ENCODE measurements at places on chromosomes 7 and 10. TPM values are rescaled to one million over a fixed set of nuclear protein-coding genes. Genes with fewer than 3 reads are reported as not detected.
A peak's percentile ranks its signal among the peaks of the same experiment; 100 is the strongest.

The TAF6 gene
- total RNA-seq = 67.3 TPM

The WIPF3 gene
- total RNA-seq = 2.3 TPM

The TLX1 gene
- 0.52 TPM for total RNA-seq

DNA sequence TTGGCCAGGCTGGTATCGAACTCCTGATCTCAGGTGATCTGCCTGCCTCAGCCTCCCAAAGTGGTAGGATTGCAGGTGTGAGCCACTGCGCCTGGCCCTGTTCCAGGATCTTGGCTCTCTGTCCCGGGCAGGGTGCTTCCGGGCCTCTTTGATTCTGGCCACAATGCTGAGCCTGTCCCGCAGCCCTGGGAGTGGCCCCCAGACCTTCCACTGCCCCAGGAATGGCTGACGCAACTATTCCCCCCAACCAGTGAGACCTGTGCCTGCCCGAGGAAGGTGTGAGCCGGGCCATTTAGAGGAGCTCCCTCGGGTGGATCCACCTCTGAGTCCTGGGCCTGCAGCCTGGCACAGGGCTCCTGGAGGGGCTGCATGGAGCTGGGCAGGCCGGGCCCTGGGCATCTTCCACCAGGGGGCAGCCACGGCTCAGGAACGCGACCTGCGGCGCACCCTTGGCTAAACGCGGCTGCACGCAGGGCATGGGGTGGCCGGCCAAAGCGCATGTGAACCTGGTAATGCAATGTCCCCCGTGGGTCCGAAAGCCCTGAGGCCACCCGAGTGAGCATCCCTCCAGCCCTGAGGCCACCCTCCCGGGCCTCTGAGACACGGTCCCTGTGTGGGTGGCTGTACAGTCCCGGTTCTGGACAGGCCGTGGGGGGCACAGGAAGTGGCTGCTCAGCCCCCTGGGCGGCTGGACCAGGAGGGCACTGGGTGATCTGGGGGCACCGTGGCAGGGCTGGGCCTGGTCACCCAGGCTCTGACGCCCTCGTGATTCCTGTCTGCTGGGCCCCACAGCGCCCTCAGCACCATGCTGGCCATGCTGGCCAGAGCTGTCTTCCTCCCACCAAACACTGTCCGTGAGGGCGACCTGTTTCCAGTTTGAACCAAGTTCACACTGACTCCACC lies 24.8 kb downstream of the GRIFIN start:
- DNase-seq = peak; percentile 90

DNA sequence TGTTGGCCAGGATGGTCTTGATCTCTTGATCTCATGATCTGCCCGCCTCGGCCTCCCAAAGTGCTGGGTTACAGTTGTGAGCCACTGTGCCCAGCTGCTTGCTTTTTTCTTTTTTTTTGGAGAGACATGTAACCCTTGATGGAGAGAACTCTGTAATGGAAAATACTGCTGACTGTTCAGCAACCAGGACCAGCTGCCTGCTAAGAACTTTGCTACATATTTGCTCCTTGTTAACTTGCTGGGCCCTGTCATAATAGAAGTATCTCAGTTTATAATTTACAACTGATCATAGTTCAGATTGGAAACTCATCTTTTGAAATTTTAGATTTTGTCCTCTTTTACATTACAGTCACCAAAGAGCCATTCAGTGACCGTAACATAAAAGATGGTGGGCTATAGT lies 34.9 kb downstream of the TASOR2 start:
- no peak for DNase-seq

DNA sequence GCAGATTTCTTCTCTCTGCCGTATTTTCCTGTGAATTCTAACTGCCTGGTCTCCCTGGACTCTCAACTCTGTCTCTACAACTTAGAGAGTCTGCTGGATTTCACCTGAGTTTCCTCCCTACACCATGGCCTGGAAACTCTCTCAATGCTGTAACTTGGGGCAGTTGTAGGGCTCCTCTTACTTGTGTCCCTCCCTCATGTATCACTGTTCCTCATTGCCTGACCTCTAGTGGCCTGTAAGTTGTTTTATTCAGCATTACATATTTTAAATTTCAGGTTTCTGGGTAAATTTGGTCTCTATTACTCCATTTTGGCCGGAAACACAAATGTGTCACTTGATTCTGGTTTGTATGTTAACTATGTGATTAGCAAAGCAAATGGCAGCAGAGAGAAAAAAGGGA lies 70.9 kb downstream of the DYNC1I1 start:
- no peak for DNase-seq

DNA sequence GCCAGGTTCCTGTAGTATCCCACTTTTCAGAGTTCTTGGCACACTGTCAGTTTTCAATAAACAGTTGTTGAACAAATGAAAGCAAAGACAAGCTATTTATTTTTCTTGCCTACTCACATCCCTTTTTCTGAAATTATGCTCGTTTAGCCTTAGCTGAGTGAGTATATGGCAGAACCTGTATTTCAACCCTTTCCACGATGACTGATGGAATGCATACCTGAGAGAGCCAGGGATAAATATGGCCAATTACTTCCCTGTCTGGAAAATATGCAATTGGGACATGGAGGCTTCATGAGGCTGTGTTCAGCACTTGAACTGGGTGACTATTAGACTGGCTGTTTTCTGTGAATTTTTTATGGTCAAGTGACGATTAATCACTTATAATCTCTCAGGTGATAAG lies 144.5 kb upstream of the POT1 start:
- DNase-seq = no peak

- no peak for DNase-seq
Observed at GRCh38 chr10:44056967-44057805, 327.7 kb downstream of the CXCL12 start.

- no peak for DNase-seq
Observed at GRCh38 chr10:4102802-4103344, 317.9 kb upstream of the KLF6 start.

- DNase-seq = no peak
Observed at GRCh38 chr7:116859323-116859722, 3.1 kb upstream of the CAPZA2 start.
